Activated CD8-positive, alpha-beta memory T cell treated with anti-CD3 and anti-CD28 coated beads for 24 hours (primary cell): ENCODE measurements at places on chromosomes 12 and 14.
A peak's percentile ranks its signal among the peaks of the same experiment; 100 is the strongest.

GRCh38 chr14:67675219-67675582, 769 bp upstream of the VTI1B start:
- no peak for DNase-seq

DNA sequence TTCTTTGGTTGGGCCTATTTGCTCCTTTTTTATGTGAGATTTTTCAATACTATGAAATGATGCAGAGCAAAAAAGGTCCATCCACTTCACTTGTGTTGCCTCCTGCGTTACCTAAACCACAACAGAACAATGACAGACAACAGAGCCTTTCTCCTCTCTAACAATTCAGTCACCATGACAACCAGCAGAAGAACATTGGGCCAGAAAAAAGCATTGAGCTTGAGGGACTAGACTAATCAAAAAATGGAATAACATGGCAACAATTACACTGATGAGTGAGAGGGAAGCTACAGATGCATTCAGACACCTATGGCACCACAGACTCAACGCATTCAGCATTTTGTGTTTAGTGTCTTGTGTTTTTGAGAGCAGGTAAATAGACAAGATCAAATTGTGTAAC, 44.6 kb upstream of the PTCSC3 start:
- no peak for DNase-seq

DNA sequence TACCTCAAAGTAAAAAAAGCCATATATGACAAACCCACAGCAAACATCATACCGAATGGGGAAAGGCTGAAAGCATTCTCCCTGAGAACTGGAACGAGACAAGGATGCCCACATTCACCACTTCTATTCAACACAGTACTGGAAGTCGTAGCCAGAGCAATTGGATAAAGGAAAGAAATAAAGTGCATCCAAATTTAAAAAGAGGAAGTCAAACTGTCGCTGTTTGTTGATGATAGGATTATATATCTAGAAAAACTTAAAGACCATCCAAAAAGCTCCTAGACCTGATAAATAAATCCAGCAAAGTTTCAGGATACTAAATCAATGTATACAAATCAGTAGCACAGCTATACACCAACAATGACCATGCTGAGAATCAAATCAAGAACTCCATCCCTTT, 5.2 kb downstream of the NDUFA12 start:
- no peak for DNase-seq

DNA sequence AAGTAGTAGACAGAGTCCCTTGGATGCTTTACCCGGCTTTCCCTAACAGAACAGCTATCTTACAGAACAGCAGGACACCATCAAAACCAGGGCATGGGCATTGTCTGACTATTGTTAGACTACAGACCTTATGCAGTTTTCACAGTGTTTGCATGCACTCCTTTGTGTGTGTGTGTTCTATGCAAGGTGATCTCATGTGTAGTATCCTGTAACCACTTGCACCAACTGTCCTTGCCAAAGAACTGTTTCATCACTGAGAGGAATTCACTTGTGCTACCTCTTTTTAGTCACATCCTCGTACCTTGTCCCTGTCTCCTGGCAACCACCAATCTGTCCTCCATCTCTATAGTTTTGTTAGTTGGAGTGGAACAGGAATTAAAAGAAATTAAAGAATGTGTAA, 183.6 kb upstream of the PZP start:
- no peak for DNase-seq

- no peak for DNase-seq
Measured at GRCh38 chr12:42213023-42213422, 25.0 kb downstream of the YAF2 start.

DNA sequence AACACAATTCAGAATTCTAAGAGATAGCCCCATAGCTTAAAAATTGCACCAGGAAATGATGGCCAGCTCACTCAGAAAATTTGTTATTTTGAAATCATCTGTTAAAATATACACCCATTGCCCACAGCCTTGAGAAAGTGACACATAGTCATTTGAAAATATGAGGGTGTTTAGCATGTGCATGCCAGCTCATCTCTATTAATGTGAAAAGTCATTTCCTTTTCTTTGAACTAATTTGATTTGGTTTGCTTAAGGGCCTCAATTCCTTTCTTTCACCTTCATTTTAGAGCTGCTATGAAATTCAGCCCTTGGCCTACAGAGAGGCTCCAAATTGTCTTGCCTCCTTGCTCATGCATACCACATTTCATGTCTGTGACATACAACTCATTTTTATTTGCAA, 241.4 kb downstream of the PHLDA1 start:
- DNase-seq, result no peak

- peak; percentile 55 for DNase-seq
Measured at GRCh38 chr14:104461676-104462449, 117.7 kb upstream of the C14orf180 start.

- DNase-seq, result no peak
Measured at GRCh38 chr14:36028218-36028617, 148.3 kb downstream of the PTCSC3 start.

- DNase-seq, result no peak
Measured at GRCh38 chr12:15208871-15209656, 12.2 kb downstream of the RERG start.

DNA sequence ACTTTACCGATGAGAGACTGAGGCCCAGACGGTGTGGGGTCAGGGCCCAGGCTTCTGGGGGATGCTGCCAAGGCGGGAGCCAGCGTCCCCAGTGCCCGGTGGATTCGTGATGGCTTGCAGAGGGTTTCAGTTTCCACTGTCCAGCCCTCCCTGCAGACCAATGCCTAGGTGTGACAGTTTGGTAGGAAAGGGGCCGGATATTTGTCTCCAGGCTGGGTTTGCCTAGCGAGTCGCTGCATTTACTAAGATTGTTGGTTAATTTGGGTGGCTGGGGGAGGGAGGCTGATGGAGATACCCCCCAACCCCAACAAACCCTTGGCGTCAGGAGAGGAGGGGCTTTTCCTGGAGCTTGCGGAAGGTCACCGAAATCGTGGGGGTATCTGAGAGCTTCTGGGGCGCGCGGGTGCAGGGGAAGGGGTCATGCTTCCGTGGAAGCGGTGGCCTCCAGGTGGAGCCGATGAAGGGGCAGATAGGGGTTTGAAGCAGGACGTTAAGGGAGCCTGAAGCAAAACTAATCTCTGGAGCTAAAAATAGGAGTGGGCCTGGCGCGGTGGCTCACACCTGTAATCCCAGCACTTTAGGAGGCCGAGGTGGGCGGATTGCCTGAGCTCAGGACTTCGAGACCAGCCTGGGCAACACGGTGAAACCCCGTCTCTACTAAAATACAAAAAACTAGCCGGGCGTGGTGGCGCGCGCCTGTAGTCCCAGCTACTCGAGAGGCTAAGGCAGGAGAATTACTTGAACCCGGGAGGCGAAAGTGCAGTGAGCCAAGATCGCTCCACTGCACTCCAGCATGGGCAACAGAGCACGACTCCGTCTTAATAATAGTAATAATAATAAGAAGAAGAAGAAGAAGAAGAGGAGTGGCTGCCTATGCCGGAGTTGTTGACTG, 1.1 kb upstream of the CDC42BPB start:
- DNase-seq, result no peak

DNA sequence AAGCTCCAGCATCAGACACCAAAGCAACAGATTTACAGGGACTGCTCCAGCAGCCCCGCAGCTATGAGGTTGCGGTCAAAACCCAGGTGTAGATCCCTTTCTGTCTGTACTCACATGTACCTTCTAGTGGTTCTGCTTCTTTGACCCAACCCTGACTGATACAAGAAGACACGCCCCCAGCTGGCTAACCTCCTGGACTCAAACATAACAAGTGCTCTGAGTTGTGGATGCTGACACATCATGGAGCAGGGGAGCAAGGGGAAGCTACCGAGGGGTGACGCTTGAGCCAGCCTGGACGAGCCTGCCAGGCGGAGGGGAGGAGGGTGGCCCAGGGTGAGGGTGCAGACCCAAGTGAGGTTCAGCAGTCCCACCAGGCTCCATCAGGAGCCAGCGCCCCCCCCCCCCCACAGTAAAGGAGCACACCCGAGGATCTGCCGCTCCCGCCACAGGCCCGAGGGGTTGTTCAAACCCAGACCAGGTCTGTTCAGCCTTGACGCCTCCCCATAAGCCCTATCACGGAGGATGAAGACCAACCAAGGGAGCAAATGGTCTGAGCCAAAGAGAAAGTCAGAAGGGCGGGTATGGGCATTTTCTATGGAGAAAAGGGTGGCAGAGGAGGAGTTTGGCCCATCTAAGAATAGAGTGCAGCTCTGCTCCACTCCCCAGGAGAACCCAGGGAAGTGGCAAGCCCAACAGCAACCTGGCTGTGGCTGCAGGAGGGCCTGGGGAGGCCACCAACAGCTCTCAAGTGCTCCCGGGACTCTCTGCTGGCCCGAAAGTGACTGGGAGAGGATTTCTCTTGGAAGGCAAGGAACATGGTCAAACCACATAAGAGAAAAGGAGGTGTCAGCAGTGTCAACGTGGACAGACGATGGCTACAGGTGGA, 229.4 kb downstream of the BCL11B start:
- DNase-seq, result no peak

DNA sequence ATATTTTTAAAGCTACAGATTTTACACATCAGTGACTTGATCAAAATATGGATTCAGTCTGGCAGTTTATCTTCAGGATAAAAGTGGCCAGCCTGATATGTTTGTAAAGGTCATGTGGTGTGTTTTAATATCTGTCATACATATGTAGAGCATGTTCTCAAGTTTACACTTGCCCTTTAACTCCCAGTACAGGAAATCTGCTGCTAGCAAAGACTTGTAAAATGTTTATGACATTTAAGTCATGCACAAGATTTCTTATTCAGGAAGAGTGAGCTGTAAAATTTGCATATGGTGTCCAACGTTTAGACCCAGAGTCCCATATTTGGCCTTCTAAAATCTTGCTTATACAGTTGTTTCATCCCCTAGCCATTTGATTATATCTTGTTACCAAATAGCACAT, 197.5 kb upstream of the FLRT2 start:
- DNase-seq, result no peak

DNA sequence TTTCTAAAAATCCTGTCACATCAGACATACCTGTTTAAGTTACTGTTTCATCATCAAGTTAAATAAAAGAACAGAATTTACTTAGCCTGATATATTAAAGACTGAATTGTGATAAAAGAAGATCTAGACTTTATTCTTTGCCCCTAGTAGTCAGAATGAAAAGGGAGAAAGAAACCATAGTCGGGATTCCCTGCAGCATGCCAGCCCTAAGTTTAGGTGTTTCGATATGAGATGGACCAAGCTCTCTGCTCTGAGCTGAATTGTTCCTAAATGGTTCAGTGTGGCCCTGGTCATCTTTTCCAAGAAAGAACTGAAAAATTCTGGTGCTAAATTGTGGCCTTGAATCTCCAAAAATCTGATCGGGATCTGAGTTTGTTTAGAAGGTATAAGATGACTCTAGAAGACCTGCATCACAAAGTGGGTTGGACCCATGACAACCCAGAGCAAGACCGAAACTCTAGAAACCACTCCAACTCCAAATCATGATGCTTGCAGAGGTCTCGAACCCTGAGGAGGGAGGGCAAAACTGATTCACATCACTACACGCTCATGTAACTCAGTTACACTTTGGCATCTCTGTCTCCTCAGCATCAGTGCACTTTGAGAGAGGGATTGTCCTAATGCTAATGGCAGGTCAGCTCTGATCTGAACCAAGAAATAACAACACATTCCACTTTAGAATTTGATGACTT, 15.7 kb downstream of the PTGER2 start:
- no peak for DNase-seq

GRCh38 chr12:46903058-46903457, 77.3 kb upstream of the SLC38A4 start:
- no peak for DNase-seq

DNA sequence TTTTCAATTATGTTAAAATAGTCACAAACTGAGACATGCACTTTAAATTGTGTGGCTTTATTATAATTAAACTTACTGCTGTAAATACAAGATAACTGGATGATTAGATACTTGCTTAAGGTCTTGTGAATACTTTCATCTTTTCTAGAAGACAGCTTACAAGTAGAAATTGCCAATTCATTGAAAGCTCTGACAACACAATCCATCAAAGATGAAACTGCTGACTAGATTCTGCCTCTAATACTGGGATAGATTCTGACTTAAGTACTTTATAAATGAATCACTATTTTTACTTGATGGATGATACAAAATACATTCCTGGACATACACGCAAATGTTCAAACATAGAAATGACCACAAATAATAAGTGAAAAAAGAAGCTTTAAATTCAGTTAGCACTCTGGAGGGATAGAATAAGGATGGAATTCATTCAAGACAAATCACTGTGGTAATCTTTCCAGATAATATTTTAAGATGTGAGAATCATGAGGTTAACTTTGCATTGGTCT, 876.8 kb downstream of the RPS29 start:
- DNase-seq, result no peak

DNA sequence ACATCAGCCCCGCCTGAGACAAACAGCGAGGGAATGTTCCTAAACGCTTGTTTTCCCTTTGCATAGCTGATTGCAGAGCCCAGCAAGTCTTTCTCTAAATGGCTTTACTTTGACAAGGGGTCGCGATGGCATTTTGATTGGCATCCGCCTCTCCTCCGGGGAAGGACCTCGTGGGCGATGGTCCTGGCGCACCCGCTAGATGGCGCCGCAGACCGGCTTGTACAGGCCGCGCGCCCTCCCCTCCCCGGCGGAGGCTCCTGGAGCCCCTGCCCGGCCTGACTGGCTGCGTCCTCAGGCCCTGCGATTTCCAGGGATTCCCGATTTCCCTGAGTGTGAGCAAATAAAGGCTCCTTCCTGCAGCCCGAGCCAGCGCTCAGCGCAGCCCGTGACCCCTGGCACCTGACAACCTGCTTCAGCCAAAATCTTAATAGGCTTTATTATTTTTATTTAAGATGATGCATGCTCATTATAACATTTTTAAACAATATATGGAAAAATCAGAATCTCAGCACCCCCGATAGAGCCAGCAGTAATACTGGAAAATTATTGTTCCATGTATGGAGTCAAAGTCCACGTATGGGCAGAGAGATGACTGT, 468.3 kb downstream of the AACS start:
- DNase-seq, result no peak

DNA sequence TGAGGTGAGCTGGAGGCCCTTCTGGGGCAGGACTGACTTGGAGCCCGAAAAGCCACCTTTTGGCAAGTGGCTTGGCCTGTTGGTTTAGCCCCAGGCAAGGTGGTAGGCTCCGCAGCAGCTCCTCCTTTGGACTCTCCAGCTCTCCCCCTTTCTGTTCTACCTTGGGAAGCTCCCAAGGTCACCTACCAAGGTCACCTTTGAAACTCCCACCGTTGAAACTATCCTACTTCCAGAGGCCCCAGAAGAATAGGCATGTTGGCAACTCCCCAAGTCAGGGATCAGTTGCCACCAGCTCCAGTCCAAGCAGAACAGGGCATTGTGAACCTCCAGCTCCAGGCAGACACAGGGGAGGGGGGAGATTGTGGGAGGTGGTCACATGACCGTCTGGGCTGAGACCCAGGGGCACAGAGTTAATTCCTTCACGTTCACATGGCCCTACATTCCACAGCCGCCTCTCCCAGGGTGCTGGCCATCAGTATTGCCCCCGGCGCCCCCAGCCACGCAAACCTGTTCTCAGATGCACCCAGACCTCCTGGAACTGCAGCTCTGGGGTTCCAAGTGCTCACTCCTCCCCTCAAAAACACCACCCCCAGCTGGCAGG, 14.4 kb downstream of the IRF2BPL start:
- no peak for DNase-seq

DNA sequence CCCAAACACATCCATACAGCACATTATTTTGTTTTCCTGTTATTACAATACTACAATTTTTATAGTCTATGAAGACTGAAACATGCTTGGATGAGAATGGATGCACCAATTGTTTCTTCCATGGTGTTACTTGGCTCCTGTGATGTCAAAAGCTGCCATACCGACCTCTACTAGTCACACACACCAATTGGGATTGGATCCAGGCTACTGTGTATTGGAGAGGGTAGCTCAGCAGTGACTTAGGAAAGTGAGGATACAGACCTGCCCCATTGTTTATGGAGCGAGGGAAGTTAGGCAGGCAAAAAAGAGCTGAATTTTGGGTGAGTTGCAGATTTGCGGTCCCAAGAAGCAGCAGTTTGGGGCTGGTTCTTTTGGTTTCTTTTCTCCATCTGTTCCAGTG, 30.8 kb upstream of the AKAP6 start:
- no peak for DNase-seq
